ENCODE measurements at places on chromosomes 2 and 18.

DNA sequence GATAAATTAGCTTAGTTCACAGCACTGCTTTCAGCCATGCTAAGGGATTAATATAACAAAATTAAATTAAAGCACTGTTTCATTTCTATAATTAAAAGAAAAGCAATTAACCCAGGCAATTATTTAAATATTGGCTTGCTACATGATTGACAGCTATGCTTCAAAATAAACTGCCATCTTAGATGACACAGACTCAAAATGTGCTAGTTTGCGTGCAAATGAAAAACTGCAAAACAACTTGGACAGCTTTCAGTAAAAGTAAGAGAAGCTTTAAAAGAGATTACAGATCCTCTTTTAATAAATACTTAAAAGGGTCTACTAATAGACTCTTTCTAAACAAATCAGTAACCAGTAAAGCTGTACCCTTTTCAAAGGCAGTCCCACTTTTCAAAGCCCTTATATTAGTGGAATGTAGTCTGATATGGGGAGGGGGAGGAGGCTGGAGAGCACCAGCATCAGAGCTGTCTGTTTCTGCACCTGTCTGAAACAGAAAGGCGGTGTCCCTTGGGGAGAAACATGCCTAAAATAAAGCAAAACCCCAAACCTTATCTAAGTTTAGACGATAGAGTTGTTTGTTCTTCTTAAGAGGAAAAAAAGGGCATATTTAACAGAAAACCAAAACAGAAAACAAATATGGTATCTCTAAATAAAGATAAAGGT lies 20.8 kb downstream of the EIF2AK3 start:
- no peak for DNase-seq

DNA sequence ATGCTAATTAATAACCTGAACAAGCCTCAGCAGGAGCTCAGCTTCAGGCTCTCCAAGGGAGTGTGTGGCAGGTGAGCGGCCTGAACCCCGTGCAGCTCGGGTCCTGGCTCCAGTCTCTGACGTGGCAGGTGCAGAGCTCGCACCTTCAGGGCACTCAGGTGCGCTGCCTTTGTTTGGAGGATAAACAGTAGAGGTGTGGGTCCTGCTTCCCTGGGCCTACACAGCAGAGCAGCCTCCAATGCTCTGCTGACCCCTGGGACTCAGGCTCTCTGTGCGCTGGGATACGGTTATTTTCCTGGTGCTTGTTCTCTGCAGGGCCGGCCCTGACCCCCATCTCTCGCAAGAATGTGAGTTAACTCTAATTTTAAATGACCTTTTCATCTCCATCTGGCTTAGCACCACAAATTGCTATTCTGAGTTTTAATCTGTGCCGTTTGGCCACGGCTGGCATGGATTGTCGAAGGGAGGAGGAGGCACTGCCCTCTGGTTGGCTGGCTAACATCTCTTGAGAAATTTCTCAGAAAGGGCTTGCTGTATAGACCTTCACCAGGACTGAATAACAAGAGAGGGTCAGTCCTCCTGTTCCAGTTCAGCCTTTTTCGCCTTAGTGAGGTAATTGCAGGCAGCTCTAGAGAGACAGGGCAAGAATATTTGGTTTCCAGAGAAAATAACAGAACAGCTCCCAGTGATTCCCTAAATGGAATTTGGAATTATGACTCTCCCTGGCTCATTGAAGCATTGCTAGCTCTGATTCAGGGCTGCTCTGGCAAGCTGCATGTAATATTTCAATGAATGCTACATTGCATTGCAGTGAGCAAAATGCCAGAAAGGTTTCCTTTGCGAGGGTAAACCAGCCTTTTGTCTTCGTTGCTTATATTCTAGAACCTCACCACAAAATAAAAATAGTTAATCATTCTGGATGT lies 161.8 kb downstream of the DCDC2C start:
- DNase-seq, result no peak

- no peak for DNase-seq
Observed at GRCh38 chr18:65477455-65477854, 273.4 kb upstream of the CDH7 start.

GRCh38 chr2:151937966-151938365 lies 109.7 kb upstream of the ARL5A start:
- DNase-seq, result no peak

GRCh38 chr2:63537306-63537705 lies 51.0 kb downstream of the WDPCP start:
- DNase-seq, result no peak
